ENCODE measurements at places on chromosomes 5 and 9. TPM values are rescaled to one million over a fixed set of nuclear protein-coding genes. Genes with fewer than 3 reads are reported as not detected.

DNA sequence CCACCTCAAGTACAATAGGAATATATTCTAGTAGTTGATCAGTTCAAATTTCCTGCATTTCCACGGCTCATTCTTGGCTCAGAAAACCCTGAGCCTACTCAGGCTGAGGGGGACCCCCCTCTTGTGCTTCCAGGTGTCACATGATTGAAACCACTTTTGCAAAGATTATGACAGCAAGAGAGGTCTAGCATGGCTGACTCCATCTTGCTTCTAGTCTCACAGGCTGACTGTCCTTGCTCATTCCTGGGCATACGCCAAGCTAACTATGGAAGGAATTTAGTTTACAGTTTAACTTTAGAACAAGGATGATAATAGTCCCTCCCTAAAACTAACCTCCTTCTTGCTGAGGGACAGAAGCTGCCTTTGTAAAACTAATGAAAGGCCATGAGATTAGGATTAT, 154.1 kb downstream of the SNX18 start:
- H3K27ac ChIP-seq, result no peak overlapping the region
- no peaks in the 10 kb centered on the region for H3K4me1 ChIP-seq
- no peak overlapping the region for H3K4me3 ChIP-seq

The GRXCR2 gene
- polyA plus RNA-seq, result not detected

GRCh38 chr5:42612750-42613366, 143.8 kb upstream of the CCDC152 start:
- no peaks in the 10 kb centered on the region for H3K4me1 ChIP-seq
- H3K27me3 ChIP-seq, result no peaks in the 10 kb centered on the region
- no peak overlapping the region for H3K4me3 ChIP-seq
- H3K27ac ChIP-seq, result no peak overlapping the region

- no peak overlapping the region for H3K27ac ChIP-seq
- peaks cover 13% of the 10 kb centered on the region for H3K4me1 ChIP-seq
- no peak overlapping the region for H3K4me3 ChIP-seq
- no peaks in the 10 kb centered on the region for H3K27me3 ChIP-seq
- no peak for DNase-seq
Observed at GRCh38 chr9:133943781-133944745, 48.1 kb downstream of the VAV2 start.

DNA sequence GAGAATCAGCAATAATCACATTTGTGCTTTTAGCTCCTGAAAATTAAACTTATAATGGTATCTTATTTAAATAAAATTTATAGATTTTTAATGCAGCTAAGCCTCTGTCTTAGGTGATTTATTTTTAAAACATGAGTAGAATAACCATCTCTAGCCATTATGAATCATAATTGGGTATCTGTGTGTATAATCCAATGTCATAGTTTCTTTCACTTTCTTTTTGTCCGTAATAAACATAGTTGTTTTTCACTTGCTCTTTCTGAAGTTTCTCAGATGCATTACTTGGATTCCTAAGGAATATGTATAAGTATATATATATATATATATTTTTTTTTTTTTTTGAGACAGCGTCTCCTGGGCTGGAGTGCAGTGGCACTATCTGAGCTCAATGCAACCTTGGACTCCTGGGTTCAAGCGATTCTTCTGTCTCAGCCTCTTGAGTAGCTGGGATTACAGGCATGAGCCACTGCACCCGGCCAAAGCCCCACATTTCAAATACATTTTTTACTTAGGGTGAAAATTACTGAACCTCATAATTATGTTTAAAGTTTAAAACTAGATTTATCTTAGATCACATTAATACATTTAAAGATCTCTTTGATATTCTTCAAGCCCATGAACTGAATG, 377.1 kb downstream of the PRDM9 start:
- no peaks in the 10 kb centered on the region for H3K36me3 ChIP-seq
- no peaks in the 10 kb centered on the region for H3K27me3 ChIP-seq
- DNase-seq, result no peak
- no peaks in the 10 kb centered on the region for H3K4me1 ChIP-seq
- no peak overlapping the region for H3K4me3 ChIP-seq

DNA sequence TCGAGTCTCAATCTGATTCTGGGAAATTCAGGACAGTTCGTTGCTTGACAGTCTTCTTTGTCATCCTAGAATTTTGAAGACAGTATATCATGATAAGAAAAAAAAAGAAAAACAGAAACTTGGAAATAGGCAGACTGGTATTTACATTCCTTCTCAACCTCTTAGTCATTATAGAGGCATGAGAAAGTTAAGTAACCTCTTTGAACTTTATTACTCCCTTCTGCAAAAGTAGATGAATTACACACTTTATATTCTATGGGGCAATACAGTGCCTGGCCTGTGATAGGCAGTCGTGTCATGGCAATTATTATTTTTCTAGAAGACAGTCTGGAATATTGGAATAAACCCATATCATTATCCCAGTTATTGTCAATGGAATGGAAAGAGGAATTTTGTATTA, 828.9 kb downstream of the TLR4 start:
- no peaks in the 10 kb centered on the region for H3K4me1 ChIP-seq
- DNase-seq, result no peak
- H3K4me3 ChIP-seq, result no peak overlapping the region
- no peaks in the 10 kb centered on the region for H3K27me3 ChIP-seq
- no peak overlapping the region for H3K27ac ChIP-seq

- no peaks in the 10 kb centered on the region for H3K27me3 ChIP-seq
- no peak overlapping the region for H3K4me3 ChIP-seq
- no peaks in the 10 kb centered on the region for H3K36me3 ChIP-seq
- H3K27ac ChIP-seq, result no peak overlapping the region
- H3K4me1 ChIP-seq, result no peaks in the 10 kb centered on the region
Observed at GRCh38 chr5:127844581-127845021, 141.4 kb downstream of the CCDC192 start.

The GNA14 gene
- 1.3 TPM for polyA plus RNA-seq

GRCh38 chr5:157545610-157546310, 29.8 kb downstream of the ADAM19 start:
- no peak for DNase-seq
- H3K4me3 ChIP-seq, result no peak overlapping the region
- no peaks in the 10 kb centered on the region for H3K4me1 ChIP-seq
- no peaks in the 10 kb centered on the region for H3K36me3 ChIP-seq

The LVRN gene
- polyA plus RNA-seq, result 0.16 TPM

- no peaks in the 10 kb centered on the region for H3K4me1 ChIP-seq
- no peaks in the 10 kb centered on the region for H3K36me3 ChIP-seq
- no peak for DNase-seq
- no peak overlapping the region for H3K4me3 ChIP-seq
- H3K27ac ChIP-seq, result no peak overlapping the region
Observed at GRCh38 chr9:68454579-68455334, 85.9 kb downstream of the TMEM252 start.

The DND1 gene
- 3.5 TPM for polyA plus RNA-seq

- H3K4me1 ChIP-seq, result no peaks in the 10 kb centered on the region
- H3K27ac ChIP-seq, result no peak overlapping the region
- no peaks in the 10 kb centered on the region for H3K36me3 ChIP-seq
- no peak for DNase-seq
Observed at GRCh38 chr5:125550274-125550673, 803.8 kb upstream of the ZNF608 start.

The NUTM2F gene
- 0.11 TPM for polyA plus RNA-seq

- no peaks in the 10 kb centered on the region for H3K4me1 ChIP-seq
- no peaks in the 10 kb centered on the region for H3K36me3 ChIP-seq
- DNase-seq, result no peak
- no peaks in the 10 kb centered on the region for H3K27me3 ChIP-seq
Observed at GRCh38 chr5:33927685-33928084, 8.5 kb upstream of the RXFP3 start.

The SNAPC3 gene
- polyA plus RNA-seq, result 10.2 TPM

GRCh38 chr5:135356522-135357318, 42.3 kb downstream of the MACROH2A1 start:
- H3K4me1 ChIP-seq, result no peaks in the 10 kb centered on the region
- DNase-seq, result no peak
- H3K4me3 ChIP-seq, result no peak overlapping the region
- peaks cover 32% of the 10 kb centered on the region for H3K36me3 ChIP-seq
- no peaks in the 10 kb centered on the region for H3K27me3 ChIP-seq

DNA sequence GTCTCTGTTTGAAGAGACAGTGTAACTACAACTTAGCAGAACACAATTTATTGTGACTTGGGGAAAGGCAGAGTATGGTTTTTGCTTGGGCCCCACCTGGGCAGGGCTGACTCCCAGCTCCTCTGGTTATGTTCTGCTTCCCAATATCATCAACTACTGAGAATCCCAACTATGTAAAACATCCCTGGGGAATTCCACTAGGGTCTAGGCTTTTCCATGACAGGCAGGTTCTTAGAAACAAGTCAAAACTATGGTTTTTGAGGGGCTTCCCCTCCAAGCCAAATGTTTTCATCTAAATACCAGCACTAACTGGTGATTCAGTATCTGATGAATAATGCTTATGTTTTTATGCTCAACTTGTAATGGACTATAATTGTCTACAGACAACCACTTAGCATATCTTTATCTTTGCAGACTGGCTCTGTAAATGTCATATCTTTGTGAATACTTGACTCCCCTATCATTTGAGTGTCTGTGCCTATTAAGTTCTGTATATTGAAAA, 409.5 kb downstream of the PDE4D start:
- peaks cover 29% of the 10 kb centered on the region for H3K4me1 ChIP-seq
- H3K36me3 ChIP-seq, result no peaks in the 10 kb centered on the region
- no peak overlapping the region for H3K27ac ChIP-seq
- DNase-seq, result no peak
- H3K27me3 ChIP-seq, result no peaks in the 10 kb centered on the region
- H3K4me3 ChIP-seq, result no peak overlapping the region

The GARIN3 gene
- polyA plus RNA-seq, result not detected

GRCh38 chr5:66617226-66617861, 21.2 kb downstream of the MAST4 start:
- H3K27ac ChIP-seq, result no peak overlapping the region
- no peaks in the 10 kb centered on the region for H3K36me3 ChIP-seq
- DNase-seq, result no peak
- no peaks in the 10 kb centered on the region for H3K4me1 ChIP-seq

DNA sequence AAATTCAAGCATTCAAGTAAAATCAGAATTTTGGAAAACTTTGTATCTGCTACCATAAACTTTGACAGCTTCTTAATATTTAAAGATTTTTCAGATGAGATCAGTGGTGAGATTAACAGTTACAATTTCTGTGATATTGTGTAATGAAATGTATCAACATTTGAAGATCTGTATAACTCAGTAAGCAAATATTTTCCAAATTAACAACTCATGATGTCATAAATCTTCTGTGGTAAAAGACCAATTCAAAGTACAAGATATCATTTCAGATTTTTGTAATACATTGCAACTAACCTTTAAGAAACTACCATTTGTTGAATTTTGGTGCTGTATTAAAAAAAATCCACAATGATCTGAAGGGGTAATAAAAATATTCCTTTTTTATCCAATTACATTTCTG, 352.2 kb downstream of the KIAA0825 start:
- no peaks in the 10 kb centered on the region for H3K36me3 ChIP-seq
- no peaks in the 10 kb centered on the region for H3K27me3 ChIP-seq
- H3K27ac ChIP-seq, result no peak overlapping the region
- H3K4me1 ChIP-seq, result no peaks in the 10 kb centered on the region
- no peak overlapping the region for H3K4me3 ChIP-seq

The IRX2 gene
- 22.8 TPM for polyA plus RNA-seq

GRCh38 chr9:91119679-91120078, 242.0 kb downstream of the AUH start:
- H3K27ac ChIP-seq, result no peak overlapping the region
- no peak for DNase-seq
- H3K36me3 ChIP-seq, result no peaks in the 10 kb centered on the region
- H3K27me3 ChIP-seq, result no peaks in the 10 kb centered on the region
- H3K4me1 ChIP-seq, result no peaks in the 10 kb centered on the region

- no peaks in the 10 kb centered on the region for H3K36me3 ChIP-seq
- no peaks in the 10 kb centered on the region for H3K27me3 ChIP-seq
- H3K4me1 ChIP-seq, result no peaks in the 10 kb centered on the region
- no peak overlapping the region for H3K4me3 ChIP-seq
Observed at GRCh38 chr5:68318955-68319705, 103.6 kb downstream of the PIK3R1 start.

DNA sequence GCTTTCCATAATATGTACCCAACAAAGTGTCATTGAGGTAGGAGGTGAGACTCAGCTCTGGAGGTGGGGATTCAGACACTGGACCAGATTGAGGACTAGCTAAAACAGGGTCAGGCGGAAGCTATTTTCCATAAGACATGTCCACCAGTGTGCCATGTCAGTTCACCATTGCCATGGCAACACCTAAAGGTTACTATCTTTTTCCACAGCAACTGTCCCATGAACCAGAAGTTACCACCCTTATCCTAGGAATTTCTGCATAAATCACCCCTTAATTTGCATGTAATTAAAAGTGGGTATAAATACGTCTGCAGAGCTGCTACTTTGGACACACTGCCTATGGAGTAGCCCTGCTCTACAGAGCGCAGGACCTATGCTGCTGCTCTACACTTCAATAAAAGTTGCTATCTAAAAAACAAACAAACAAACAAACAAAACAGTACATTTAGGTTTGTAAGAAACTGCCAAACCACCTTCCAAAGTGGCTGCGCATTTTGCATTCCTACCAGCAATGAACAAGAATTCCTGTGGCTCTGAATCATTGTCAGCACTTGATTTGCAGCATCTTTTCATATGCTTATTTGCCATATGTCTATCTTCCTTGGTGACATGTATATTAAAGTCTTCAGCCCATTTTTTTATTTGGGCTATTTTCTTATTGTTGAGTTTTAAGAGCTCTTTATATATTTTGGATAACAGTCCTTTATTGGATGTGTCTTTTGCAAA, 18.0 kb upstream of the TRIM32 start:
- H3K27me3 ChIP-seq, result no peaks in the 10 kb centered on the region
- no peak overlapping the region for H3K27ac ChIP-seq
- no peak overlapping the region for H3K4me3 ChIP-seq
- H3K4me1 ChIP-seq, result no peaks in the 10 kb centered on the region
- no peak for DNase-seq

DNA sequence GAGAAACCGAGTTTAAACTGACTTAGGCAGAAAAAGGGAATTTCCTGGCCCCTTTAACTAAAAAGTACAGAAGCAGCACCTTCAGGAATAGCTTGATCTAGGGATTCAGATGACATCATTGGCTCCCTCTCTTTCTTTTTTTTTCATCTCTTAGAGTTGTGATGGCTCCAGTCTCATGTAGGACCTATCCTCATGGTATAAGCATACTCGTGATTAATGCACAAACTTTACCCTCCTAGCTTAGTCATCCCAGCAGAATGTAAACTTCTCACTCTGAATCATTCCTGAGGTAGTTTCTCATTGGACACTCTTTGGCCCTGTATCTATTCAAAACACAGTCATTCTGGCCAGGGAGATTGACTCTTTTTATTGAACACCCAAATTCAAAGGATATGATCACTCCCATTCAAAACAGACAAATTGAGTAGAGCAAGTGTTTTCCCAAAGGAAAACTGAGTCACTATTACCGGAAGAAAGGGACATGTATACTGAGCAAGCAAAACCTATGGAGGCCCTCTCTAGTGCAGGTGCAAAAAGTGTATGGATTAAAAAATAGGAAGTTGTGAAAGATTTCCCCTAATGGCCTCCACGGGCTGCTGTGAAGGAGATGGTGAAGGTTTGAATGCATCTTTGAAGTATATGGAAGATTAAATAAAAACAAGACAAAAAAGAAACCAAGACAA, 27.6 kb upstream of the SMIM23 start:
- no peaks in the 10 kb centered on the region for H3K36me3 ChIP-seq
- H3K27me3 ChIP-seq, result no peaks in the 10 kb centered on the region
- no peak overlapping the region for H3K27ac ChIP-seq
- no peak overlapping the region for H3K4me3 ChIP-seq

GRCh38 chr5:129051283-129051682, 43.3 kb upstream of the ISOC1 start:
- no peaks in the 10 kb centered on the region for H3K36me3 ChIP-seq
- DNase-seq, result no peak
- H3K27ac ChIP-seq, result no peak overlapping the region
- H3K4me3 ChIP-seq, result no peak overlapping the region

The NUTM2G gene
- polyA plus RNA-seq, result not detected
